ENCODE measurements at places on chromosomes 7 and 10. TPM values are rescaled to one million over a fixed set of nuclear protein-coding genes. Genes with fewer than 3 reads are reported as not detected.

The ARHGAP22 gene
- 21.3 TPM for total RNA-seq

The RPEL1 gene
- total RNA-seq = 0.17 TPM

The SPOCK2 gene
- 0.33 TPM for total RNA-seq

The GPR15LG gene
- total RNA-seq = not detected

The ZNF722 gene
- total RNA-seq = not detected

The HMX3 gene
- total RNA-seq = not detected

The DNAAF5 gene
- 10.3 TPM for total RNA-seq

The ST8SIA6 gene
- total RNA-seq = 0.26 TPM

GRCh38 chr7:77542409-77542808 is 5.3 kb downstream of the PTPN12 start:
- DNase-seq = peak; percentile 27

DNA sequence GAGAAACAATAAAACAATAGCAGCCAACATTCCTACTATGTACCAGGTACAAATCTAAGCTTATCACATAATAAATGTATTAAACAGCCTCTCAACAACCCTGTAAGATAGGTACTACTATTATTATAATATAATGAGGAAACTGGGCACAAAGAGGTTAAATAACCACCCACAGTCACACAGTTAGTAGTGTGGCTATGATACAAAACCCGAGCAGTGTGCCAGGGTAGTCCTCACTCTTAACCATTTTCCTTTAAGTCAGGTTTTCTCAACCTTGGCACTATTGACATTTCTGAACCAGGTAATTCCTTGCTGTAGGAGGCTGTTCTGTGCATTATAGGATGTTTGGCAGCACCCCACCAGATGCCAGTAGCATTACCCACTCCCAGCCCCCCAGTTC is 48.8 kb downstream of the DNAJC1 start:
- DNase-seq = no peak

GRCh38 chr10:35909121-35909720 is 267.1 kb upstream of the FZD8 start:
- peak; percentile 45 for DNase-seq

DNA sequence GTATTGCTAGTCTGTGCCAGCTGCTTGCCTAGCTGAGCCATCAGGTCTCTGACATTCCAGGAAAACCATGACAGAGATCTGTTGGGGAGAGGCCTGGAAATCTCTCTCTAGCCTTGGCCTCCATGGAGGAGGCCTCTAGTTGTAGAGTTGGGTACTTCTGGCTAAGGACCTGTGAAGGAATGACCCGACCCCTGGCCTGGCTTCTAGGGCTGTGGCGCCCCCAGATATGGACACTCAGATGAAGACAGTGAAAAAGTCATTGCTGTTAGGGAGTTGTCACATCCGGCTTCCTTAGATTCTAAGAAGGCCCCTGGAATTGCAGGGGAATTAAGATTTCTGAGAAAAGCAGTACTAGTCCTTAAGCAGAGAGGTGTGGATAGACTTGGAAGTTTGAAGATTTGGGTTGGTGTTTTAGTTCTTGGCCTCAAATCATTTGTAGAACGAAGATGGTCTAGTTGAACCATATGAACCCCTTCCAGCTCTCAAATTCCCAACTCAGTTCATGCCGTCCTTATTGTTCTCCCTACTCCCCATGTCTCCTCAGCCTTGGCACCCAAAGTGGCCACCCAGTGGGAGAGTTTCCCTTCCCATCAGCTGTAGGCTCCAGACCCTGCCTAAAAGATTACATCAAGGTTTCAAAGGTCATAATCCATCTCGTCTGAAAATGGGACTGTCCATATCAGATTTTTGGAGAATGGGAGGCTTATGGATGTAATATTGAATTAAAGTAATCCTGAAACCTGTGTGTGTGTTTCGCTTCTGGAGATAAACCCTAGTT is 7.0 kb downstream of the HHEX start:
- no peak for DNase-seq

GRCh38 chr7:79529214-79529880 is 75.9 kb upstream of the MAGI2 start:
- DNase-seq = peak; percentile 1

- no peak for DNase-seq
Observed at GRCh38 chr7:153158149-153158548, 398.6 kb downstream of the ACTR3B start.

- DNase-seq = peak; percentile 16
Observed at GRCh38 chr10:94293354-94293753, 69.4 kb downstream of the NOC3L start.

DNA sequence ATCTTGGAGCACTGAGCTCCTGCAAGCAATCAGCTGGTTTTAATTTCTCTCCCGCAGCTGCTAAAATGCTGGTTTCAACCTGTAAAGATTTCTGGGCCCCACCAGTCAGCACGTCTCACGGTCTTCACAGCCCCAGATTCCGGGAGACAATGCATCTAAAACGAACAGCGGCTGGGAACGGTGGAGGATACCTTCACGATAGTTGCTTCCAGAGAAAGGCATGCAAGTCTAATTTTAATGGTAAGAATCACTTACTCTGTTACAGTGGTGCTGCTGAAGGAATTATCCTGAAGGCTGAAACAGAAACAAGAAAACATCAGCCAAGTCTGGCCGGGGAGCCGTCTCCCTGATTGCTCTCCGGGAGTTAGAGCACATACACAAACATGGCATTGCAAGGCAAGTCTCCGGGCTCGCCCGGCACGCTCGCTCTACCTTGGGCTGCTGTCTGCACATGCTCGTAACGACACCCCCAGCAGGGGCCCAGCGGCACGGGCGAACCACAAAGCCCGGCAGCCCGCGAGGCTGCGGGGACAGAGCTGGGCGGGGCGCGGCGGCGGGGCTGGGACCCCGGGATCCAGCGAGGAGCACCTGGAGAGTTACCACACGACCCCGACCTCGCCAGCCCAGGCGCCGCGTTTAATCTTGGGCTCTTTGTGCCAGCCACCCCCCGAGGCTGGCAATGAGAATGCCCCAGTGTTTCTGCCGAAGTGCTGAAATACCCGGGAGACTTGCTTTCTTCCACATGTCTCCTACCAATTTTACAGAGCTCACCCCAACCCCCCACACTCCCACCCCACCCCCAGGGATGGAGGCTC is at the start of gene FAM13C:
Gene FAM13C (minus strand): TSS at position 406 of the 815 bp plus-strand sequence. CDS start 89 bp downstream, at position 317.
- DNase-seq = peak; percentile 68

DNA sequence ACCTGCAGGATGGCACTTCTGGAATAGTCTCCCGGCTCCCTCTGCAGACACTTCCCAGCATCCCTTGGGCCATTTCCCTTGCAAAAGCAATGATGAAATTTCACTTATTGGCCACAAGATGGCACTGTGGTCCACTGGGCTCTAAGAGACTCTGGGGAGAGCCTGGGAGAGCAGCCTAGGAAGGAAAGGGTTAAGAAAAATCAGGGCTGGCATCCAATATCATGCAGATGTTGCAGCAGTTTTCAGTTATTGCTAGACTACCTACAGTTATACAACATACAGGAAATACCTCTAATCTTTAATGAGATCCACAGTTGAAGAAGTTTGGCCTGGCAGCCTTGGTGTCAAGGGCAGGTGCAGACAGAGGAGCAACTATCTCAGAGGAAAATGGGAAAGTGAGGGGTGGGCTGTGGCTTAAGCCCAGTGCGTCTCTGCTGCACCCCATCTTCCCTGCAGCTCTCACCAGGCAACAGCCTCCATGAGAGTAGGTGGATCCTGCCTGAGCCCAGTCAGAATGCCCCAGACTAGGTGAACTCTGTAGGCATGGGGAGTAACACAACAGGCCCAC is 100.2 kb upstream of the PRSS58 start:
- DNase-seq = peak; percentile 70

DNA sequence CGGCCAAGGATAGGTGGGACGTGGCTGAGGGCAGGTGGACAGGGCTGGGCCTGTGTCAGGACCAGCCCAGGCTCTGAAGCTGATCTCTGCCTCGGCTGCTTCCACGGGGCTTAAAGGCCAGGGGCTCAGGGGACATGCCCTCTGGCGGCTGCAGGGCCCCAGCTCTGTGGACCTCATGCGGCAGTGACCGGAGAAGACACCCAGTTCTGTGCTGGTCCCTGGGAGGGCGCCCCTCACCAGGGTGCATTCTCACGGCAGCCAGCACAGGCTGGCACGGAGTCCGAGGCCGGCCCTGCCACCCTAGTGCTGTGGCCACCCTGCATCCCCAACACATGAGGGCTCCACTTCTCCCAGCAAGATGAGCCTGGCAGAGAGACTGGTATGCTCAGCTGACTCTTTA is 30.3 kb downstream of the YKT6 start:
- no peak for DNase-seq

DNA sequence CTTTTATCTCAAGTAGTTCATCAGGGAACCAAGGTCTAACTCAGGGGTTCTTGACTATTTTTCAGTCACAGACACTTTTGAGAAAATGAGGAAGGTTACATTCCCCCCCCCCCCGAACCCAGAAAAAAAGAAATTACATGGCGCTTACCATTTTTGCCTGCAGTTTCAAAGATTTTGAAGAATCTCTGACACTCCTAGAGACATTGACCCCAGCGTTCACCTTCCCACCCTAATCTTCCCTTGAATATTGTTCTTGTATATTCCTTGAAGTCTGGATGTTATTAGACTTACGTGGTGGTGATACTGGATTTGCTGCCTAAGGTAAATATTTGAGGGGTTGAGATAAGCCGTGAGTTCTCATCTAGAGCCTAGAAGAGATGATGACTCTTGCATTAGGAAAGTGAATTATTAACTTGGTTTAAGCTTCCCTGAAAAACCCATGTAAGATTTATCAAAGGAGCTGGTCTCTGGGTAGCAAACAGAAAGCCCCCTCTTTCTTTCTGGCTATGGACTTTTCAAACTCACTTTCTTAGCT is 245.7 kb upstream of the FOXK1 start:
- DNase-seq = no peak

DNA sequence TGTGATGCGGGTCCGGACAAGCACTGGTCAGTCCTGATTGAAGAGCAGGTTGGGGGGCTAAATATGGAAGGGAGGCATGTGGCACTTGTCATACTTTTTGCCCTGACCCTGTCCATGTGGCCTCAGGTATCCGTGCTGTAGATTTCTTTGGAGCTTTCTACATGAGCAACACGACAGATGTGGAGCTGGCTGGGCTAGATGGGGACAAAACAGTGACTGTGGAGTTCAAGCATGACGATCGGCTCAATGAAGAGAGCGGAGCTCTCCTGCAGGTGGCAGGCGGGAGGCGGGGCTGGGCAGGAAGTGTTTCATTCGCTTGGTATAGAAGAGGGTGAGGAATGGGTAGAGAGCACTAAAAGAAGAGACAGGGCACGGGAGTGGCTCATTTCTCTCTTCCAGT is 13.0 kb upstream of the CHCHD1 start:
- DNase-seq = no peak

- no peak for DNase-seq
Observed at GRCh38 chr7:138853448-138853847, 55.5 kb upstream of the ATP6V0A4 start.

- DNase-seq = no peak
Observed at GRCh38 chr10:5504146-5505072, 5.0 kb upstream of the CALML5 start.

- DNase-seq = no peak
Observed at GRCh38 chr7:5546626-5547025, 123.0 kb upstream of the TNRC18 start.

DNA sequence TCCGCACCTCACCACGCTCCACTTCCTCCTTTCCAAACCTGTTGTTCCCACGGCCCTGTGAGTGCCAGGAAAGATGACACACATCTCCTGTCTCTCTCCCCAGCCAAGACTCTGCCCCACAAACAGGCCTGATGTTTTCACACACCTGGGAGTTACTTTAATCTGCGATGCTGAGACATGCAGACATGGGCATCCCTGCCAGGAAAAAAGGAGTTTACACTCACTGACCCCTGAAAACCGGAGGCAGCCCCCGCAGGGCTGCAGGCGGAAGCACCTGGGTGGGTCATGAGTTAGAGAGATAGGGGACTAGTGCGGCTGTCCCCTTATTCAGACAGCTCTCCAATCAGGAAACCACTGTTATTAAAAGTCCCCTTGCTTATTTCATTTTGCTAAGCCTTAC is 106.4 kb upstream of the CARD11 start:
- no peak for DNase-seq

GRCh38 chr7:30201921-30202320 is 67.1 kb downstream of the MTURN start:
- no peak for DNase-seq

GRCh38 chr10:110370006-110370405 is 65.3 kb upstream of the SMNDC1 start:
- no peak for DNase-seq

DNA sequence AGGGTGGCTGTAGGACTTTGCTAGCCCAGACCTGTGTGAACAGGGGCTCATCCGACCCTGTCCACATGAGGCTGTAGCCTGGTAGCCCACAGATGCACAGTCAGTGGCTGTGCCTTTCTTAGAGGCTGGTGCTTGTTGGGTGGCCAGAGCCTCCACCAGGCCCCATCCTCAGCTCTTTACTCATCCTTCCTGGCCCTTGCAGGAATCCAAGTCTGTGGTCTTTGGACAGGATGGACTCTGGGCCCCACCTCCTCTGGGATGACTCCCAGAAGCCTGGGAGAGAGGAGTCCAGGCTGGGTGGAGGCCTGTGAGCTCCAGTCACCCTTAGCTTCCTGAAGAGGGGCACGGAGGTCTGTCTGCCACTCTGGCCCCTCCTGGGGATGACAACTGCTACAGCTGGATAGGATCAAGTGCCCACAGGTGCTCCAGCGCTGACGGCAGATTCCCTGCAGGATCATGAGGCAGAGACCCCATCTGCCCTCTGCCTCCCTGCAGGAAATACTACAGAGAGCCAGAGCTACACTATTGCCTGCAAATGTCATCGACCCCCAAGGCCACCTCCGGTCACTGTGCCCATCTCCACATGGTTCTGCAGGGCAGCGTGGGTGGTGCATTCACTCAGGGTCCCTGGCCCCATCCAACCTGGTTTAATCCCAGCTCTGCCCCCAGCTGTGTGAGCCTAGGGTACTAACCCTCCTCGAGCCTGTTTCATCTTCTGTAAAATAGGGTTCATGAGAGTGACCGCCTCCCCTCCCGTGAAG is 114.5 kb downstream of the PTPN20 start:
- DNase-seq = peak; percentile 70

- DNase-seq = no peak
Observed at GRCh38 chr10:3987143-3987974, 202.3 kb upstream of the KLF6 start.

DNA sequence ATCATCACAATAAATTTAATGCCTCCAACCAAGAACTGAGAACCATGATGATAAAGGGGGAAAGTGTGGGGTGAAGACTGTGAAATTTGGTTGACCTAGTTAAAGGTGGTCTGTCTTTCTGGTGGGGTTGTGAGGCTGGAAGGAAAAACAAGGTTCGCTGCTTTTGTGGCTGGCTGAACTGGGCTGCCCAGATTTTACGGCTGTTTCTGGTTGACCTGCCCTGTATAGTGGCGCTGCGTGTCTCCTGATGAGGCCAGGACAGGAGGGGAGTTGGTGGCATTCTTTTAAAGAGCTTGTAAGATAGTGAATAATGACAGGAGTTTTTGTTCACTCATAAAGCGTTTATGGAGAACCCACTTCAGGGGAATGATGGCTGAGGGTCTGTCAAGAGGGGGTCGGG is 101.8 kb downstream of the CYP26A1 start:
- no peak for DNase-seq

DNA sequence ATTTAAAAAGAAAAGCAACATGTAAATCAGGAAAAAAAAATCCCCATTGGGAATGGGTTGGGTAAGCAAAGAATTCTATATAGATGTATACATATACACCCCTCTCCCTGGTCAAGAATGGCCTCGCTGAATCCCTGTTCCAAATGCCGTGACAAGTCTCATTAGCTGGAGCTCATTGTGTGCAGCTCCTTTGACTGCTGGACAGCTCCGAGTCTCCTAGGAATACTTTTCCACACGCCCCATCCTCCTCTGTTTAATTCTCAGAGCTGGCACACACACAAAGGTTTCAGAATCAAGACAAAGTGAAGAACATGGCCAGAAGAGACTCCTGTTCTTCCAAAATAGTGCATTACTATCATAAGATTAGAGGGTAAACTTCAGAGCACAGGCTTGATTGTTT is 130.9 kb upstream of the MKLN1 start:
- peak; percentile 47 for DNase-seq
